ENCODE measurements at places on chromosomes 5 and 9. TPM values are rescaled to one million over a fixed set of nuclear protein-coding genes. Genes with fewer than 3 reads are reported as not detected.

Gene CBY3
- polyA plus RNA-seq: 2.3 TPM

Gene SCGB3A2
- 0.54 TPM for polyA plus RNA-seq

Gene C1QTNF2
- 5.6 TPM for polyA plus RNA-seq

Gene ENTPD8
- 1.1 TPM for polyA plus RNA-seq

Gene AJM1
- 20.5 TPM for polyA plus RNA-seq

Gene DRD1
- 2.3 TPM for polyA plus RNA-seq

Gene CDC25C
- 3.3 TPM for polyA plus RNA-seq

Gene CDKN2B-AS1
- 0.51 TPM for polyA plus RNA-seq

Gene DMRT2
- polyA plus RNA-seq: 3.2 TPM

Gene TAS2R1
- polyA plus RNA-seq: not detected

Gene SH3RF2
- 0.38 TPM for polyA plus RNA-seq

Gene KCTD16
- 5.1 TPM for polyA plus RNA-seq

Gene INSL4
- polyA plus RNA-seq: not detected

Gene CD72
- polyA plus RNA-seq: 0.40 TPM

Gene LRRC70
- 1.1 TPM for polyA plus RNA-seq

Gene ZDHHC11
- 17.8 TPM for polyA plus RNA-seq

Gene DAB2IP
- 53.5 TPM for polyA plus RNA-seq

Gene TENT4A
- polyA plus RNA-seq: 29.8 TPM

Gene SETD9
- 9.6 TPM for polyA plus RNA-seq

Measured in spinal cord (tissue), 10 donors.